ENCODE measurements at places on chromosomes 13 and 19.

GRCh38 chr13:110397436-110398115 is 90.5 kb downstream of the COL4A2 start:
- DNase-seq: no peak

GRCh38 chr19:23273022-23273589 is 22.9 kb upstream of the ZNF724 start:
- peak; percentile 37 for DNase-seq

- DNase-seq: no peak
These were observed 968 bp downstream of the RAVER1 start for GRCh38 chr19:10332158-10332964.

- no peak for DNase-seq
These were observed 12.3 kb upstream of the GGACT start for GRCh38 chr13:100600915-100601314.

DNA sequence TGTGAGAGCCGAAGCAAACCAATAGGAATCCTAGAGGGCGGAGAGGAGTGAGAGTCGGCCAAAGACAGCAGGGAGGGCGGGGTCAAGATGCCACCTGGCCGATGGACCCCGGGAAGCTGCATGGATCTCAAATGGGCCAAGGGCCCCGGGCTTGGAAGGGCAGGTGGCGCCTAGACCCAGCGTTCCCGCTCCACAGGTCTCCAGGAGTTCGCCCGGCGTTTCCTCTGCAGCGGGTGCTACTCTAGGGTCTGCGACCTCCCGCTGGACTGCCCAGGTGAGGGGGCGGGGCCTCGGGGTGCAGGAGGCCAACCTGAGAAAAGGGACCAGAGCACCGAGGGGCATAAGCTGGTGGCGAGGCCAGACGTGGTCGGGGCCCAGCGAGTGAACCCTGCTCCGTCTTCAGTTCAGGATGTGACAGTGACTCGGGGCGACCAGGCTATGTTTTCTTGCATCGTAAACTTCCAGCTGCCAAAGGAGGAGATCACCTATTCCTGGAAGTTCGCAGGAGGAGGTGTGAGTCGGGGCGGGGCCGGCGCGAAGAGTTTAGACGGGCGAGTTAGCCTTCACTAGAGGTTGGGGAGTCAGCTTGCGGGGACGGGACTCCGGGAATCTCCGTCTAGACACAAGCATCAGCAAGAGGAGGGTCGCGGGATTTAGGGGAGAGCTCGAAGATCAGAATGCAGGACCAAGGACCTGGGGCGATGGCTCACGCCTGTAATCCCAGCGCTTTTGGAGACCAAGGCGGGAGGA is 9.9 kb downstream of the SPACA6 start:
- no peak for DNase-seq

DNA sequence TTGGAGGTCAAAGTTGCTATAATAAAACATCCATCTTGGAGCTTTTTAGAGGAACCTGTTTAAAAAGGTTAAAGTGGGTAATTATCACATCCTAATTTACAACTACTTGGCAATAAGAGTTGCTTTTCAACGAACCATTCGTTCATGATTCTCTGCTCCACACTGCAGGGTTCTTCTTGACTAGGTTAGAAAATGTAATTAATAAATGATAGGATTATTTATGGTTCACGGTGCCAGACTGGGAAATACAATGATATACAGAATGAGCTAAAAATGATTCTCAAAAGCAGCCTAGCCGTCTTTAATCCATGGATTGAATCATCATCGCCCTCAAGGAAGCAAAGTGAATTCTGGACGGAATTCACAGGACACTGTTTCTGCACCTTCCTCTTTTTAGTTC is 291.2 kb downstream of the TEX29 start:
- DNase-seq: peak; percentile 85

- DNase-seq: no peak
These were observed 639 bp downstream of the STARD13 start for GRCh38 chr13:33284916-33285315.

DNA sequence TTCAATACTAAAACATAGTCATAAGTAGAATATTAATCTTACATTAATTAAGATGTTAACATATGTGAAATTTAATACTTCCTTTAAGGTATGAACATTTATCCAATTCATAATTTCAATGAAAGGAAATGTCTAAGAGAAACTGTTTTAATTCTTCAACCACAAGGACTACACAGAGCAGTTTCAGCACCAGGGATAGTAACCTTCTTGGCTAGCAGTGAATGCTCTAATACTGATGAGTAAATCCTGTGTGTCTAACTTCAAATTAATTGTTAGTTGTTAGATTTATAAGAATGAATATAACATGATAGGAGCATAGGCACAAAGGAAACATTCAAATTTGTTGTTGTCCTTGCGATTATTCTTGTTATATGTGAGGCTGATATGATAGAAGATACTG is 15.6 kb upstream of the NBEA start:
- DNase-seq: no peak

DNA sequence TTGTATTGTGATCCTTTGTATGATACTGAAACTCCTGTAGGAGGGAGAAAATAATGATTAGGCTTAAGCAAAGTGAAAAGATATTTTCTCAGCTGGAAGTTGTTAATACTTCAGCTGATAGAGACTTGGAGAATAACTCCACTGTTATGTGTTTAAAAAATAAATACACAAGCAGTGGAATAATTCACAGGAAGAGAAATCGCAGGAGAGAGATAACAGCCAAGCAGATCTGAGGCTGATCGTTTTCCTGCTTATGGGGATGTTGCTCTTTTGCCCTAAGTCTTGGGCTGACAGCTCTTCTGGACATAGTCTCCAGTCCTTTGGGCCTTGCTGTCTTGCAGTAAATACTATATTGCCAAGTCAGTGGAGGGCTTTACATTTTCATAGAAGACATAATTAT is 93.3 kb downstream of the OLFM4 start:
- no peak for DNase-seq

DNA sequence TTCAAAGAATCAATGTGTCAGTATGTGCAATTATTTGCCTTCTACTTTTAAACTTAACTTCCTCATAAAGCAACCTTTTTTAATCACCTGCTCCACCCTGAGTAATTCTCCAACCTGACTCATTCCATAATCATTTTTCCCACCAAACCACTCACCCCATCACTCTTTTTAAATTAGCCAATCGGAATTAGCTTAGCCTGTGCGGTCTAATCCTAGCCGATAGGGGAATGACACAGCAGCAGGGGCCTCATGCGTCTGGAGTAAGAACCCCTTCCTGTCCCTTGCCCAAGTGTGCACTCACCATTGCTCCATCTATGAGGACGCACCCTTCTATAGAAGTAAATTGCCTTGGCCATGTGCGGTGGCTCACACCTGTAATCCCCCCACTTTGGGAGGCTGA is 27.4 kb upstream of the ZNF83 start:
- no peak for DNase-seq

DNA sequence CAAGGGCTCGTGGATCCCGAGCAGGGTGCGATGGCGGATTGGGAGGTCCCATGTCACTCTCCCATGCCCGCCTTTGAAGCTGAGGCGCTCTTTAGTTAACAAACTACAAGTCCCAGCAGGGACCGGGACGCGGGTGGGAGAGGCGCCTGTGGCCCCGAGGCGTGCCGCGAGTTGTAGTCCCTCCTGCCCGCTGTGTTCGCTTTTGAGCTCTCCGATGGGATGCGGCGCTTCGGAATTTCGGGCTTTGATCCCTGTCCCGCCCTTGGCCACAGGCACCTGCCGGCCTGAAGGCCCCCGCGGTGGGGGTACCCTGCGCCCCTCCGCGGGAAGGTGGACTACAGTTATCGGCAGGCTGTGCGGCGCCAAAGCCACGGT is 11.0 kb downstream of the CYTH2 start:
- peak; percentile 36 for DNase-seq

DNA sequence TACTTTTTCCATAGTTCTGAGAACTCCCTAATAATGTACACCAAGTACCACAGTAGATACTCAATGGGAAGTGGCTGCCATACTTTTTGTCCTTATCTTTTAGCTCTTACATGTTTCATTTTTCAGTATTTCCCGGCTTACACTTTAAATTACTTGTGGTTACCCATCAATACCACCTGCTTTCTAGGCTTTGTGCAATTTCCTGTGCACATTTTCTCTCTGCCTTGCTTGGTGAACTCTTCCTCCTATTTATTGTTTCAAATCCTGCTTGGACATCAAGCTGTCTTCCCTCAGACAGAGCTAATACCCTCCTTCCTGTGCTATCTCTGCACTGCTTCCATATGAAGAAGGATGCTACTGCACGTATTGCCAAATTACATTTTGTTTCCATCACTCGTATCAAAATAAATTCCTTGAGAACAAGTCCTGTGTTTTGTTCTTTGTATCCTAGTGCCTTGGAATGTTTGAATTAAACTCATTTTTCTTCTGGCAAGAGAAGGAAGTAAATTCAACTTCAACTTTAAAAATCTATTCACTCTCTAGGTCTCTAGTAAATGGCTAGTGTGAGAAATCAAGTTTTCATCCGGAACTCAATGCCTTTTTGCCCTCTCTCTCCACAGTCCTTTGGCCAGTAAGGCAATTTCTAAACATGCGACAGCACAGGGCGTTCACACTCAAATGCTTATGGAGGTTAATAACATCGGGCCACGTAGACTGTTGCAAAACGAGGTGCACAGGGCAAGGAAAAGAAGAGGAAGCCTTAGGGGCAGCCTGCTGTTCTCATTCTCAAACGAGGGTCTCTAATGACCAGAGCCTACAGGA is 5.6 kb downstream of the ZAR1L start:
- no peak for DNase-seq

GRCh38 chr19:40549007-40549708 is 27.5 kb upstream of the SHKBP1 start:
- DNase-seq: peak; percentile 81

DNA sequence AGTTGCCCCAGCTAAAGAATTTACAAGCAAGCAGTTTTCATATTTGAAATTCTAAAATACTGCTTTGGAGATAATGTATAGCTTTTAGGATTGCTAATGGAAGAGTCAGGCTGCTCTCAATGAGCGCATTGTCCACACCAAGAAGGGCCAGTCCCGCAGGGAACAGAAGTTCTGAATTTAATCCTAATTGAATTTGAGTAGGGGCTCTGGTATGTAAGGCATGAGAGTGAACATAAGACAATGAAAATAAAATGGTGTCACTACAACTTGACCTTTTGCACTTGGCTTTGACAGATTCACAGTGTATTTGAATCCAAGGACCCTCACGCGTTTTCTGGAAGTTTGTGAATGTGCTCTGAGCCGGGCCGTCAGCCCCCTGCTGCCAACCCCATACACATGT is 32.6 kb downstream of the RAB20 start:
- no peak for DNase-seq

GRCh38 chr19:40974633-40975037 is 16.4 kb upstream of the CYP2B6 start:
- peak; percentile 57 for DNase-seq

- no peak for DNase-seq
These were observed 21.8 kb upstream of the ARGLU1 start for GRCh38 chr13:106589716-106590115.

DNA sequence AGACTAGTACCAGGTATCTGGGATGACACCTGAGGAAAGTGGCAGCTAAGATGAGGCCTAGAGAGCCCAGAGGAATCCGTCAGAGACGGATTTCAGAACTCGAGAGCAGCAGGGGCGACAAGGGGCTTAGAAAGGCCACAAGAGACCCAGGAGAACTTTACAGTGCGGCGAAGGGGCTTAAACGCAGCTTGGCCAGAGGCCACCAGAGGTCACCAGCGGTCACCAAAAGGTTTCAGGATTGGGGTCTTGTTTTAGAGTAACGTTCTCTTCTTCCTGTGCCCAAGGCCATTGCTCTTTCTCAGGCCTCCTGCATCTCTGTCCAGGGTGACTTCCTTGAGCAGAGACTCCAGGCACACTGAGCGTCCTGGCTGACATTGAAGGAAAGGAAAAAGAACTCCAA is 2.2 kb downstream of the ZSCAN22 start:
- DNase-seq: peak; percentile 5

DNA sequence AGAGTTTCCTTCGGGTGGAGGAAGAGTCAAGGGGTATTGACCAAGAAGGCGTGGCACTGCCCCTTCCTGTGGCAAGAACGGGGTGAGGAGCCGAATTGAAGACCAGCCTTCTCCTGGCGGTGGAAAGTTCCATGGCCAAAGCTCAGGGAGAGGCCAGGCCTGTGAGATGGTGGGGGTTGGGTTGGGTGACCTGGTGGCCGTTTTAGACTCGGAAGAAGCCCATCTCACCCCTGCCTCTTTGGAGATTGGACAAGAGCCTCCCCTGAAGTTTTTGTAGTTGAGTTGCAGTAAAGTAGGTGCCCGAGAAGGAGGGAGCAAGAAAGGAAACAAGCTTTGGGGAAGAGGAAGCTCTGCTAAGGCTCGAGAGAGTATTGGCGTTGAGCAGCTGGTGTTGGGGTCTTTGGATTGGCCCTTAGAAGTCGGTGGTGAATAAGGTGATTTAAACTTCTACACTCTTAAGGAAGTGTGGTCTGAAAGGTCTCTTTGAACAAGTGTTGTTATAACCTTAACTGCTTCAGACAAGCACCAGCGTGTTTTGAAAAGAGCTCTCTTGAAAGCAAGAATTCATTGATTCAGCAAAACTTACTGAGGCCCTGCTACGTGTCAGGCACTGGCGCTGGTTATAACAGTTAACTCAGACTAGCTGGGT is 964 bp downstream of the SPINT2 start:
- no peak for DNase-seq

GRCh38 chr13:99655351-99656091 is 154.2 kb downstream of the TM9SF2 start:
- DNase-seq: no peak

DNA sequence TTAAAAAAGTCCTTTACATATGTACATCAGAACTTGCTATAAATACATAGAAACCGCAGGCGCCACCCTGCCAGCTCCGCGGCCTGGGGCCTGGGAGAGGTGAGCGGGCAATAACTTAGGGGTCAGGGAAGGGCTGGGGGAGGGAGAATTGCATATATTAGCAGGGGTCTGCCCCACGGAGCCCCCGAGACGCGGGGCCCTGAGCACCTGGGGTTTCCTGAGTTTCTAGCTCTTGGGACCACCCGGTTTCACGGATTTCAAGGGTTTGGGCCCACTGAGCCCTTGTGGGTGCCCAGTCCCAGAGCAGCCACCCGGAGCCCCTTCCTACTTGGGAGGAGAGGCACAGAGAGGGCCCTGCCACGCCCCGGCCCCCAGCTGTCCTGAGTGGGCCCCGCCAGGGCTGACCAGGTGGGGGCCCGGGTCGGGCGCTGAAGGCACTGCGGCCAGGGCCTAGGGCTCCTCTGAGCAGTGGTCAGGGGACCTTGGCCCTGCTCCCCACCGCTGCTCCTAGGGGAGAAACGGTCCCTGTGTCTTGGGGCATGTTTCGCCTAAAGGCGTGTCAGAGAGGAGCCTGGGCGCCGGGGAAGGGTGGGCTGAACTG is 4.0 kb downstream of the GPX4 start:
- no peak for DNase-seq

DNA sequence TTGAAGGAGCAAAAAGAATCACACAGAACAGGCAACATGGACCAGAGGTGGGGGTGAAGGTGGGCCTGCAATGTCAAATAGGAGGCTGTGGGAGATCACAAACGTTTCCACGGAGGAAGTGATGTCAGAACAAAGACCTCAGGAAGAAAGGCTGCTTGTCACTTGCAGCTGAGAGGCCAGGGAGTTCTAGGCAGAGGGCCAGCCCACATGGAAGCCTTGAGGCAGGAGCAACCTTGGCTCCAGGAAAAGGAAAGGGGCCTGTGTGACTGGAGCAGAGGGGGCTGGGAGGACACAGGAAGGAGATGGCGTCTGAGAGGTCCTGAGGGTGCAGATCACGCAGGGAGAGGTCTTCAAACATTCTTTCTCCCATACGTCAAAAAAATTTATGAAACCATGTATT is 16.3 kb downstream of the ZNF160 start:
- no peak for DNase-seq
